ENCODE measurements at places on chromosomes 2 and 18.

DNA sequence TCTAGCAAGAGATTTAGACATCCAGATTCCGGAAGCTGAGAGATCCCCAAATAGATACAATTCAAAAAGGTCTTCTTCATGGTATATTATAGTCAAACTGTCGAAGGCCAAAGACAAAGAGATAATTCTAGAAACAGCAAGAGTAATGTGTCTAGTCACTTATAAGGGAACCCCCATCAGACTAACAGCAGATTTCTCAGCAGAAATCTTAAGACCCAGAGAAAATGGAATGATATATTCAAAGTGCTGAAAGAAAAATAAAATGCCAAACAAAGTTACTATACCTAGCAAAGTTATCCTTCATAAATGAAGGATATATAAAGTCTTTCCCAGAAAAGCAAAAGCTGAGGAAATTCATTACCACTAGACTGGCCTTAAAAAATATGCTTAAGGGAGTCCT is 36.1 kb upstream of the PAX3 start:
- DNase-seq = no peak

DNA sequence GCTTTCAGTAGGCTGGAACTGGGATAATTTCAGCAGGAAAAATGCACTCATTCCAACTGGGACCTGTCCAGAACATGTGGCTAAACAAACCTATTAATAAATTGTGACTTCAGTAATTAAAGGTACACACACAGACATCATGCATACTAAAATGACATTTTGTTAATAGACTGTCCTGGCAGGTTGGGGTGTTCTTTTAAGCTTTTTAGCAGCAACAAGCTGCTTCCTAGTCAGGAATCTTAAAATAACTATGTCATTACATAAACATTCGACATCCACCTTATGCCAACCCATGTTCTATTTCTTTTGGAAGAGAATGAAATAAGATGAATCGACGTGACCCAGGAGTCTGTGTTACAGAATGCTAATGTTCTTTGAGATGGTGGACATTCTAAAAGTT is 435.7 kb downstream of the TXNL1 start:
- DNase-seq = no peak

DNA sequence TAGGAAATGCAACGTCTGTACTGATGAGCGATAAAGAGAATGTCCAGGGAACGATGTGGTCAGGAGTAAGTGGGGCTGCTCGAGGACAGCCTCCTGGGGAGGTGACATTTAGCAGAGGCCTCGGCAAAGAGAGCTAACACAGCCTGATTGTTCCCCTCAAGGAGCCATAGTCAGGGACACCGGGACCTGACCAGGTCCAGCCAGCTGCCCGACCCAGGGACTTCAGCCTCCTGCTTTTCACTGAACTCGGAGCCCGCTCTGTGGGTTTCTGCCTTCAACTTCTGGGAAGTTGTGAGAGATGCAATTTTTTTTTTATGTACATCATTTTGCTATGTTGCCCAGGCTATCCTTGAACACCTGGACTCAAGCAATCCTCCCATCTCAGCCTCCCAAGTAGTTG is 10.1 kb downstream of the NEU2 start:
- DNase-seq = no peak

- DNase-seq = no peak
Observed at GRCh38 chr2:59706729-59707128, 846.7 kb downstream of the BCL11A start.

GRCh38 chr2:112626604-112627059 is 19.1 kb upstream of the SLC20A1 start:
- DNase-seq = peak; percentile 52

DNA sequence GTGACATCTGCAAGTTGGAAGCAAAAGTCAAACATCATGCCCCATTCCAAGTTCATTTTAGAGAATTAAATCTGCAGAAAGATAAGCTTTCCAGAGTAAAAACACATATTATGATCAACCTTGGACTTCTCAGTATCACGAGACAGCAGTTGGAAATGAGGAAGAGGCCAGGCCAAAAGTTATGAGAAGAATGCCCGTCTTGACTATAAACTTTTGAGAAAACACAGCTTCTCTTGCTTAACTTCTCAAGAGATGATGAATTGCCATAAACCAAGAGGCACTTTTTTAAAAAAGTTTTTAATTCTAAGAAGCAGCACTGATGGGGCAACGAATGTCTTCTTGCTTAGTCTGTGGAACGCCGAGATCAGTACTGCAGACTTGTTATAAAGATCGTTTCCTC is 52.6 kb upstream of the NFU1 start:
- DNase-seq = no peak

DNA sequence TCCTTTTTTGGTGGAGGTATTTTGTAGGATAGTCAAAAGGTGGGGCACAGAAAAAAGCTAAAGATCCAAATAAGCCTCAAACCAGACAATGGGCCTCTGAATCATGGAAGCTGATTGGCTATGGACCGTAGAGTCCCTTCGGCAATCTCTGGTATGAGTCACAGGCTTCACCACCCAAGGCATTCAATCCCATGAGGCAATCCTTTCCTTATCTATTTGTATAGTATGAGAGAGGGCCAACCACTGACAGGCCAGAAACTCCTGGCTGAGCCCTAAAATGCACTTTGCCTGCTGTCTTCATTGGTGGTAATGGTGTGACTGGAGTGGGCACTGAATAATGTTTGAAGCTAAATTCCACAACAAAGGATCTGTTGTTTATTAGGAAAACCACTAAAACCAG is 38.7 kb upstream of the MEX3C start:
- no peak for DNase-seq
